Fibroblast of skin of left quadriceps (primary cell): ENCODE measurements at places on chromosomes 2 and 18.

DNA sequence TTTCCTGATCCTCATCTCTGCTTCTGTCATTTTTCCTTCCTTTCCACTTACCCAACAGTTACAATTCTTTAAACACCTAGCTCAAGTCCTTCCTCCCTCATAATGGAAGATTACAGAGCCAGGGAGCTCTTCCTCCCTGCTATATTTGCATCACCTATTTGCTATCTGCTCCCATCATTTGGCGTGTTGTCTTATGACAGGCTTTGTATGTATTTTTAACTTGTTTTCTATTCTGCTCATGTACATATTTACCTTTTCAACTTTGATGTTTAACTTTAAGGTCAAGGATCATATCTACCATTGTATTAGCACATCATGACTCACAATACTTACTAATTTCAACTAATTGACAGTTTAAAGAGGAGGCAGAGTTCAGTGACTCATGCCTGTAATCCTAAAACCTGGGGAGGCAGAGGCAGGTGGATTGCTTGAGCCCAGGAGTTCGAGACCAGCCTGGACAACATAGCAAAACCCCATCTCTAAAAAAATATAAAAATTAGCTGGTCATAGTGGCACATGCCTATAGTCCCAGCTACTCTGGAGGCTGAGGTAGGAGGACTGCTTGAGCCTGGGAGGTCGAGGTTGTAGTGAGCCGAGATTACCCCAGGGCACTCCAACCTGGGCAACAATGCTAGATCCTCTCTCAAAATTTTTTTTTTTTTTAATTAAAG lies 308.0 kb upstream of the STON1 start:
- DNase-seq: no peak

DNA sequence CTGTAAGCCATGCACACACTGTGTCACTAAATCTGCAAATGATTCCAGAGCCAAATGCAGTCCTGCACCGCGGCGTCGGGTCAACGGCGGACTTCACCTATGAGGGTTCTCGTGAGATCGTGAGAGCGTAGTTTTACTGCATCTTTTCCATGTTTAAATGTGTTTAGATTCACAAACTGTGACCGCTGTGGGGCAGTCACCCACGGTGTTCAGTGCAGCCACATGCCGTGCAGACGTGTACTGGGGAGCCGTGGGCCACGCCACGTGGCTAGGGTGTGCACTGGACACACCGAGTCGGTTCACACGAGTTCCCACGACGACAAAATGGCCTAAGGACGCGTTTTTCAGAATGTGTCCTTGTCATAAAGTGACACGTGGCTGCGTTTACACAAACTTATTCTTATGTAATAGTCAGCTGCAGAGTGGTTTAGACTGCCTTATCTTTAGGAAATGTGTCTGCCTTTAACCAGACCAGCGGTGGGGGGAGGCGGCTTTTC lies 34.1 kb downstream of the NFATC1 start:
- no peak for DNase-seq

GRCh38 chr2:85680707-85681371 lies 12.8 kb upstream of the SFTPB start:
- DNase-seq: no peak

DNA sequence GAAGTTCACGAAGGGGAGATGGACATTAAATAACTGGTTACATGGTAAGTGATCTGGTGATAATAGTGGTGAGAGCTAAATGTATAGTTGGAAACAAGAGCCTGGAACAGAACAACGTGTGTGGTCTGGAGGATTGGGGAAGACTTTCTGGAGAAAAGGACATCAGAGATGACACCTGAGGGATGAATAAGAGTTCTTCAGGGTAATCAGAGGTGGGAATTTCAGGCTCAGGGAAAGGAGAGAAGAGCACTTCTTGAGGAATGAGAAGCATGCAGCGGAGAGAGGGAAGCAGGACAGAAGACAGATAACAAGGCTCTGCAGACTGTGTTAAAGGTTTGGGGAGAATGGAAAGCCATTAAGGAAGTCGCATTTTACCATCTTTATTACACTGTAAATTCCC lies 450.7 kb downstream of the TNS1 start:
- no peak for DNase-seq
